ENCODE measurements at places on chromosomes 5 and 9.

DNA sequence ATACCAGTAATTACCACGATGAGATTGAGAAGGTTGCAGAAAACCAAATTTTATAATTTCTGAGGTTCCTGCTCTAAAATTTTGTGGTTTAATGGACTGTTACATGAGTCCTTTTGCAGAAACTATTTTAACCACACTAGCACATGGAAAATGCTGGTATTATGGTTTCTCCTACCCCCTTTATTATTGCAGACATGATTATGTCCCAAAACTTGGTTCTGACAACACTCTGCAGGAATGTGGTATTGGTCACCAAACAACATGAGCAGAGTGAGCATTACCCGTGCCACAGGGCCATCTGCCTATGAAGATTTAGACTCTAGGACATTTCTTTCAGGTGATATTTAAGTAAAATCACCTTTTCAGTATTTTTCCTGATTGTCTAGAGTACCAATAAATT, 2.8 kb upstream of the ECM2 start:
- no peak for DNase-seq

DNA sequence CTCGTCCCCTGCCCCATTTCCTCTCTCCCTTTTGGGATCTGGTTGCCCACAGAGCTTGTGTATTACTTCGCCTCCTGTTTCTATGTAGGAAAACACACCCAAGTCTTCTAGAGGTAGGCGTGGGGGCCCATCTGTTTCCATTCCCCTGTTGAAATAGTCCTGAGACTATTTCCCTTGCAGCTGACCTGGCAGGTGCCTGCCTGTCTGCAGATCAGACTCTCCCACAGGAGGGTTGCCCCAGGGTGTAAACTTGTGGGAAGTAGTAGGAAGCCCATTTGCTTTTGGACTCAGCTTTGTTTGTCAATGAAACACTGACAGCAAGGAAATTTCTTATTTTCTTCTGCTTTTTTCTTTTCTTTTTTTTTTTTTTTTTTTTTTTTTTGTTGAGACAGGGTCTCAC, 16.3 kb upstream of the GARNL3 start:
- DNase-seq: no peak

- no peak for DNase-seq
These were observed 500.2 kb upstream of the NUDT12 start for GRCh38 chr5:104062621-104063377.

GRCh38 chr9:14903040-14903439, 7.2 kb downstream of the FREM1 start:
- no peak for DNase-seq

DNA sequence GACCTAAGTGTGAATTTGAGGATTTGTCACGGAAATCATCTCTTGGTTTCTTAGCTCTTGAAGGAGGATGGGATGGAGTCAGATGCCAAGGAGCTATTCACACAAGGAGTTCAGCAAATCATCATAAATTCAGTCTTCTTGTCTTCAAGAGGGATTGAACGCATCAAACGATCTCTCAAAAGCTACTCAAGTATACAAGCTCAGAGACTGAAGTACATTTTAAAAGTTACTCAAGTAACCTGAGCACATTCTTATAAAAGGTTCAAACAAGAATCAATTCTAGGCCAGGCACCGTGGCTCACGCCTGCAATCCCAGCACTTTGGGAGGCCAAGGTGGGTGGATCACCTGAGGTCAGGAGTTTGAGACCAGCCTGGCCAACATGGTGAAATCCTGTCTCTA, 21.1 kb upstream of the GOLPH3 start:
- DNase-seq: no peak

DNA sequence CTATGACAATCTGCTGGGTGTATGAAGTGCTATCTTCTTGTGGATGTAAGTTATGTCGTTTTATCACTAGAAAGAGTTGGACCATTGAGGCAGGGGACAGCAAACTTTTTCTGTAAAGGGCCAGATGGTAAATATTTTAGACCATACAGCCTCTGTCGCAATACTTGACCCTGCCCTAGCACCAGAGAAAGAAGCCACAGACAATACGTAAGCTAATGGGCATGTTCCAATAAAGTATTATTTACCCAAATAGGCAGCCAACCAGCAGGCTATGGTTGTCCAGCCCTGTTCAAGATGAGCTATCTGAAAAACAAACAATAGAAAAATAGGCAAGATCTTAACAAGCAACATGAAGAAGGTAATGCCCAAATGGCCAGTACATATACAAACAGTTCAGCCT, 36.4 kb downstream of the MTX3 start:
- no peak for DNase-seq

- no peak for DNase-seq
These were observed 341.1 kb downstream of the MAT2B start for GRCh38 chr5:163846512-163846911.

- no peak for DNase-seq
These were observed 1.6 kb upstream of the PCAT7 start for GRCh38 chr9:94553029-94553938.

GRCh38 chr9:133578524-133579441, 30.4 kb downstream of the FAM163B start:
- no peak for DNase-seq

- no peak for DNase-seq
These were observed 5.4 kb upstream of the PCDHA1 start for GRCh38 chr5:140780512-140780911.

DNA sequence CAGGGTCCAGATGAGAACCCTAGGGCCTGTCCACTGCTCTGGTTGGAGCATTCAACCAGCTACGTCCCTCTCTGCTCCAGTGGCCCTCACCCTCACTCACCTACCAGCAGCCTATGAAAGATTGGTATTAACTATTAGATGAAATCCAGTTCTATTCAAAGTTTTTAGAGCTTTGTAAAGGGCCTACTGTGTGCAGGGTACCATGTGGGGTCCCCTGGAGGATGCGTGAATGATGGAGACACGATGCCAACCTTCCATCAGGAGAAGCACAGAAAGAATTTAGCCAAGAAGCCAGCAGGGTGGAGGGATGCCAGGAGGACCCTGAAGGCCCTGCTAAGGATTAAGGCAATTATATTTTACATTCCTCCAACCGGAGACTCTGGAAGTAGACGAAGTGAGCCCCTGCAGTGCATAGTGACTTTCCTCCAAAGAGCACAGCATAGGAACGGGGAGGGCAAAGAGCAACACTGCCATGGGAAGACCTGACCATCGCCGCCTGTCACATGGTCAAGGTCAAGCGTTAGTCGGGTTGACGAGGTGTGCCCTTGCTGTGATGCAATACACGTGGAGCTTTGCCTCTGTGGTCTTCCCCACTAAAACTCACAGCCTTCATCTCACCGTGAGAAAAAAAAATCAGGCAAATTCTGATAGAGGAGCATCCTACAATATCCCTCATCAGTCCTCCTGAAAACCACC, 22.8 kb upstream of the ANKRD33B start:
- no peak for DNase-seq

DNA sequence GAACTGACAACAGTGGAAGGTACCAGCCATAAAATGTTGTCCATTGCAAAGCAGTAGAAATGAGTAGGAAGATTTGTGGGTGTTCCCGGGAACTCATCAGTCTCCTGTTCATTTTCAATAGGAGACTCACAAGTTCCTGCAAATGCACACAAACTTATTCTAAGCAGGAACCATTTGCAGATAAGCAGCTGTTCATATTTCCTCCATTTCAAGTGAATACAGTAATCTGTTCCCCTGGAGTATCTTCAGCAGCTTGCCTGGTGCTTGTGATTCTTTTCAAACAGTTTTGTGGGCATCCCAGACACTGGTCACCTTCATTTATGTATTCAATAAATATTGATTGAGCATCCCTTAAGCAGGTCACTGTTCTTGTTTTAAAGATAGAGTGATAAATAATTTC, 1315.5 kb upstream of the C9orf72 start:
- DNase-seq: no peak

DNA sequence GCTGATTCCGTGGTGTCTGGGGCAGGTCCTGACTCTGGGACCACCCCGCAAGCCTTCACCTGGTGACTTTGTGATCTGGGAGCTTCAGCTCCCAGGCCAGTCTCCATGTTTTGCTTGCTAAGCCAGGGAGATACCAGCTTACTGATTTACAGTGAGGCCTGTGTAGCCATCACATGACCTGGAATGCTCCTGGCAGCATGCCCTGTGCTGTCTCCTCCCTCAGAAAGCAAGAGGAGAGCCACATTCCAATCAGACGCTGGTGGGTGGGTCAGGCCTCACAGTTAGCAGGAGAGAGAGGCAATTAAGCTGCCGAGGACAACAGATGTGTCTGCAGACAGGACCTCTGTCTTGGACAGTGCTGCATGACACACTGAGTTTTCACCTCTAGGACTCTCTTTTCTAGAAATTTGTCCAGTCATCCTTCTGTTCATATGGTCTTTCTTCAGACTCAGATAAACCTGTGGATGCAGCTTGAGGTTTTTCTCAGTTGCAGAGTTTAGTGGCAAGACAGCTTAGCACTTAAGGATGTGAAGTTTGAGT, 24.4 kb upstream of the GRPEL2 start:
- DNase-seq: no peak

- no peak for DNase-seq
These were observed 94.2 kb downstream of the PAX5 start for GRCh38 chr9:36939655-36940499.

- no peak for DNase-seq
These were observed 51.9 kb upstream of the IL7R start for GRCh38 chr5:35804841-35805240.

DNA sequence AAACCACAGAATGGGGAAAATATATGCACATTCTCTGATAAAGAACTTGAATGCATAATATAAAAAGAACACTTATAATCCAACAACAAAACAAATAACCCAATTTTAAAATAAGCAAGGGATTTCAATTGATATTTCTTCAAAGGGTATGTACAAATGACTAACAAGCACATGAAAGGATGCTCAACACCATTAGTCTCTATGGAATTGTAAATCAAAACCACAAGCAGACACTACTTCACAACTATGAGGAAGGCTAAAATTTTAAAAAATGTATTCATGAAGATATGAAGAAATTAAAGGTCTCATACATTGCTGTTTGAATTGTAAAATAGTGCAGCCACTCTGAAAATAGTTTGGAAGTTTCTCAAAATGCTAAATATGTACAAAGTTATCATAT, 78.9 kb upstream of the GAS1 start:
- DNase-seq: no peak

GRCh38 chr9:128371630-128372117, 500 bp downstream of the URM1 start:
- DNase-seq: no peak

DNA sequence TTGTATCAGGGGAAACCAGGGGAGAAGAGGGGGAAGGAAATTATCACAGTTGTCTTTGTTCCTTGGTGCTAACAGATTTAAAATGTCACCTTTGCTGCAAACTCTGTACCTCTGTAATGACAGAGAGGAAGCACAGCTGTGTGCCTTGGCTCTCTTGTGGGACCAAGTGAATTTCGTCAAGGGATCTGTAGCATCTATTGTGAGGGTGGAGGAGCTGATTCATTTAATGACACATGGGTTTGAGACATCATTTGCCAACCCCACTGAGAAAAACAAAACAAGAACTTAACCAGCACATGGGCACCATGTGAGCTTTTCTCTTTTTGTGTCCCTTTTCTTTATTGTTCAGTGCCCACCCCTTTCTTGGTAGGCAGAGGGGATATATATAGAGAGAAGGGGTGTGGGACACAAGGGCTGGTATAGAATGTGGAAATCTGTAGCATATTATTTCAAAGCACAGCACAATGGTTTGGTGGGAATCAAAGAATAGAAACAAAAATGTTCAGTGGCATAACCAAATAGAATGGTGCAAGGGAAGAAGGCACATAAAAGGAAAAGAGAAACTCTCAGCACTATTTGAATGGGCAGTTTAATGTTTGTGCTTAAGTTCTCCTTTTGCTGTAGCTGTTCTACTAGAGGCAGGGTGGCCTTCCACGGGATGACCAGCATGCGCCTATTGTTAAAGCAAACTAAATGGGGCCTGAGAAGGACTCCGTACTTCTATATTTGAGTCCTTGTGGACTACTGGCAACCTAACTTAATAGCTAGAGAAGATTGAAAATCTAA, 63.3 kb downstream of the LIX1 start:
- DNase-seq: no peak

DNA sequence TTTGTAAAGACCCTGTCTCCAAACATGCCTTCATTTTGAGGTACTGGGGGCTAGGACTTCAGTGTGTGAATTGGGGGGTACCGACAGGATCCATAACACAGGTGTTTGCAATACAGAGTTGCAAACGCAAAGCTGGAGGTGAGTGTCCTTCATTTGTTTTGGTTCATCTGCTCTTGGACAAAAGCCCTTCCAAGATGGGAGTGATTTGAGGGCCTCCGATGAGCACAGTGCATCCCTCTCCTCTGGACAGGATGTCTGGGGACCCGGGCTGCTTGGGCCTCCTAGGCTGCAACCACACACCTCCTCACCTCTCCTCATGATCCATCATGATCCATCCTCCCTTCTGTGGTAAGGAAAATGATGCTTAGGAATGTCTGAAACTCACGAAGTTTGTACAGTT, 23.8 kb downstream of the FGD3 start:
- no peak for DNase-seq

- no peak for DNase-seq
These were observed 53.7 kb downstream of the LHFPL2 start for GRCh38 chr5:78594610-78595457.

DNA sequence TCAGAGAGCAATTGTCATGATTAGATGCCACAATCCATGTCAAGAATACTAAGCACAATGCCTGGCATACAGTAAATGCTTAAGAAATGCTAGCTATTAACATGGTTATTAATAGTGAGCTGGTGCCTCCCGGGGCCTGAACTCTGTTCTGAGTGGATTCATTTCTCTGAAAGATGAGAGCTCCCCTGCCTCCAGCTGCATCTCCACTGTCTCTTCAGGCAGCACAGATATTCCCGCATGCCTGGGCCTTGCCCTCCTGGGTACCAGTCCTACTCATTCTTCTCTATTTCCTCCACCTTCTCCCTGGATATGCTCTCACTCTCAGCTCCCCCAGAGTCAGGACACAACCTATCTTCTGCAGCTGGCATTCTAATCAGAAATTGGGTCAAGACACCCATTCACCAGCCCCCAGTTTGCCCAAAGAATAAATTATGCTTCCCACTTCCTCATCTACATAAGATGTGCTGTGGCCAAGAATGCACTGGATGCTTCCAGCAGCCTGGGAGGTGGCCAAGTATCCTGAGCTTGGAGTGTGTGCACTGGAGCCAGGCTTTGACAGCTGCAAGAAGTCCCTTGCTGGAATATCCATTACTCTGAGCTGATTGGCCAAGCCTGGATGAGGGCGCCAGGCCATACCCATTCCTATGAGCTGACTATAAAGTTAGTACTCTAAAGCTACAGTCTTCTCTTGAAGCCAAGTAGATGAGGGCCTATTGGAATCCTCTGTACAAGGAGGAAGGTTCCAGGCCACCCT, 669.0 kb downstream of the ACTL7B start:
- DNase-seq: no peak

DNA sequence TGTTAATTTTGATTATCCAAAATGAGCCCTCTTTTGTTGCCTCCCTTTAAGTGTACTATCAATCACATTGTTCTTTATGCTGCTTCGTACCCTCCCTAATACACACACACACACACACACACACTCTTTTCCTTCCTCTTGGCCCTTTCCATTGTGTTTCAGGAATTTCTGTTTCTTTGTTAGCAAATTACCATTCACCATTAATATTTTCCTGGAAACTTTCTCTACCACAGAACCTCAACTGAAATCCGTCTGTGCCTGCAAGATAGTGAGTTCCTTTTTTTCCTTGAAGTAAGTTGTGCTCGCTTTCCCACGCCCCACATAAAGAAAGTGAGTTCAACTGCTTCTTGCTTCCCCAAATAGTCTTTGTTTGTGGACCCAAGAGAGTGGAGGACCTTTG, 61.8 kb downstream of the SMIM15 start:
- DNase-seq: no peak

GRCh38 chr5:152181461-152181860, 223.6 kb downstream of the NMUR2 start:
- no peak for DNase-seq

GRCh38 chr5:140213370-140213983, 38.5 kb downstream of the CYSTM1 start:
- DNase-seq: no peak
